ENCODE measurements at places on chromosomes 7 and 10.

- DNase-seq: no peak
Observed at GRCh38 chr7:66877577-66878300, 43.3 kb upstream of the TMEM248 start.

GRCh38 chr10:131996466-131997365 lies 15.0 kb upstream of the BNIP3 start:
- no peak for DNase-seq

DNA sequence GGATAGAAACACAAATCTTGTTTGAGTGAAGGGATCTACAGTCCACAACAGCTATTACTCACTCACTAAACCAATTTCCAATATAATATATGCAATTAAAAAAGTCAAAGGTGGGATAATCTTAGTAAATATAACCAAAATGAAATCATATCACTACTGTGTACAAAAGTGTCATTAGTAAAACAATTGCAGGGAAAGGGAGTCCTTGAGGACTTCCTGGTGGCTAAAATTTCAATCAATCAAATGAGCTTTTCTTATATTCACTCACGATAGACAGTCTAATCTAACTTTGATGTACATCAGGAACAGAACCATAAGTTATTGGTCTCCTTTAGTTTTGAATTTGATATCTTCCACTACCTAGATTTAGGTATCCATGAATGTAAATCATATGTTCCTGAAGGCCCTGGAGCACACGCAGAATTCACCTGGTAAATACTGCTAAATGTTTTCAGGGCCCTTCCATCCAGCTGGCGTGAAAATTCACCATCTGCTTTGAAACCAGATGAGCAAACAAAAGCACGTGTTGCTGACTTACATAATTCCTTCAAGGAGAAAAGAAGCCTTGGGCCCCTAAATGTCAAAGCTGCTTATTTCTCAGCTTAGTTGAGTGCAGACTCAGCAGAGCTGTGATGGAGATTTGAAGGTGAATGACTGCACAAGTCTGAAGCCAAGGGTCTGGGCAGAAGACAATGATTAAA lies 159.3 kb upstream of the TMEM196 start:
- no peak for DNase-seq

DNA sequence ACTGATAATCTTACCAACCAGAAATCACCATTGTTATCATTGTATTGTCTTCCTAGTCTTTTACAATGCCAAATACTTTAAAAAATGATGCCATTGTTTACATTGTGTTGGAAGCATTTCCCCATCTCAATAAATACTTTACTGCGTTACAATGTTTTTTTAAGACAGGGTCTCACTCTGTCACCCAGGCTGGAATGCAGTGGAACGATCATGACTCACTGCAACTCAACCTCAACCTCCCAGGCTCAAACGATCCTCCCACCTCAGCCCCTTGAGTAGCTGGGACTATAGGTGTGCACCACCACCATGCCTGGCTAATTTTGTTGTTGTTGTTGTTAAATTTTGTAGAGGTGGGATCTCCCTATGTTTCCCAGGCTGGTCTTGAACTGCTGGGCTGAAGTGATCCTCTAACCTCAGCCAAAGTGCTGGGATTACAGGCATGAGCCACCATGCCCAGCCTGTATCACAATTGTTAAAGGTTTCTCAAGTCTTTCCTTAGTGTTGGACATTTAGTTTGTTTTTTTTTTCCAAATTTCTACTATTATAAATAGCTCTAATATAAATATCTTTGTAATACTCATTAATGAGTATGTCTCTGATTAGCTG lies 13.5 kb downstream of the LRMDA start:
- DNase-seq: no peak

DNA sequence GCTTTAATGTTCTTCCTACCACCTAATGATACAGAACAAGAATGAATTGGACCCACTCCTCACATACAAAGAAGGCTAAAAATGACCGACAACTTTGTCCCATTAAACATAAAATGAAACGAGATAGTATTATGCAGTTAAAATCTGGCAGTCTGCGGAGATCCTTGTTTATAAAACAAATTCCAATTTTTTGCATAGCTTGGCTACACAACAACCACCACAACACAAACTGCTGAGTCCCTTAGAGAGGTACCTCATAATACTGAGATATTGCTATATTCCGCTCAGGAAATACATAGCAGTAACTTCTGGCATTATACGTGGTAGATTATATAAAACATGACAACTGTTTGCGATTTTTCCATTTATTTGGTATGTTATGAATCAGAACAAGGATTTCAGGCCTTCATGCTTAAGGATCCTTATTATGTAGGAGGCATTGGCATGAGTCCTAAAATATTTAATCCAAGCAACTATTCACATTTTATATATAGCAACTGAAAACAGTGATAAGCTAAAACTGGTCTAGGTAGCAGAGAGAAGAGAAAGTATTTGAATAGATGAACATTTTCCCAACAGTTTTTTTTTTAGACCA lies 96.0 kb downstream of the ANK3 start:
- no peak for DNase-seq

DNA sequence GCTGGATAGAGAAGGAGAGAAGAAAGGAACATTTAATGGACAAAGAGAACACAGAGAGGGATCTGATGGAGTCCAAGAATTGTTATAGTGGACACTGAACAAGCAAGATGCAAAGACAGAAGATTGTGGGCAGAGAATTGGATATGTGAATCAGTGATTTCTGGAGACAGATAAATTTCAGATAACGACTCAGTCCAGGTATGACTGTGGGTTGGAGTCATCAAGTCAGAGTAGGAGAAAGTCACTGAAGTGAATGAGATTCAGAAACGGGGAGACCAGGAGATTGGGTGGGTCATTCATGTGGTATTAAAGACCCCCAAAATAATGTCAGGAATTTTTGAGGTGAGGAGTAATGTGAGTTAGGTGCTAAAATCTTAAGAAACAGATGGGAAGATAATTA lies 23.0 kb downstream of the ASB4 start:
- DNase-seq: no peak

DNA sequence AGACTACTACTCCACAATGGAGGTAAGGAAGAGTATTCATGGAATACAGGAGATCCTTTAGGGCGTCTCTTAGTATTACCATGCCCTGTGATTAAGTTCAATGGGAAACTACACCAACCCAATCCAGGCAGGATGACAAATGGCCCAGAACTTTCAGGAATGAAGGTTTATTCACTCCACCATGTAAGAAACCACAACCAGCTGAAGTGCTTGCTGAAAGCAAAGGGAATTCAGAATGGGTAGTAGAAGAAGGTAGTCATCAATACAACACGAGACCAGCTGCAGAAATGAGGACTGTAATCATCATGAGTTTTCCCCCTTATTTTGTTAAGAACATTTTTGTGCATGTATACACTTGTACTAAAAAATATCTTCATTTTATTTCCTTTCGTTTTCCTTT lies 76.6 kb downstream of the GPR37 start:
- no peak for DNase-seq

DNA sequence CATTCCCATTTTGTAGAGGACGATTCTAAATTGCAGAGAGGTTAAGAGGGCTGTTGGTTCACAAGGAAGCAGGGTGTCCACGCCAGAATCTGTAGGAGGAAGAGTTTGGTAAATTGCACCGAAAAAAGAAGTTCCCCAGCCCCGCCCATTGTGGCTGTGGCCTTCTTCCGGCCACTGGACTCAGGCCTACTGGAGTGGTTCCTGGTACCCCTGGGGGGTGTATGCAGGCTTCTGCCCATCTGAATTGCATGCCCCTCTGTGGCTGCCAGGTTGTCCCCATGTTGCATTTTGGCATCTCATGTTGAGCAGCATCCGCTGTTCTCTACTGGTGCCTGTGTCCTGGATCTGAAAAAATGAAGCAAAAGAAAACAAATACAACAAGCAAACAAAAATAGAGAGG lies 234.2 kb downstream of the WDR11 start:
- no peak for DNase-seq

All from COR-L47 (cell line).